ENCODE measurements at places on chromosomes 16 and 17. TPM values are rescaled to one million over a fixed set of nuclear protein-coding genes. Genes with fewer than 3 reads are reported as not detected.
A peak's percentile ranks its signal among the peaks of the same experiment; 100 is the strongest.

PMFBP1 gene
- 0.04 TPM for total RNA-seq

DNA sequence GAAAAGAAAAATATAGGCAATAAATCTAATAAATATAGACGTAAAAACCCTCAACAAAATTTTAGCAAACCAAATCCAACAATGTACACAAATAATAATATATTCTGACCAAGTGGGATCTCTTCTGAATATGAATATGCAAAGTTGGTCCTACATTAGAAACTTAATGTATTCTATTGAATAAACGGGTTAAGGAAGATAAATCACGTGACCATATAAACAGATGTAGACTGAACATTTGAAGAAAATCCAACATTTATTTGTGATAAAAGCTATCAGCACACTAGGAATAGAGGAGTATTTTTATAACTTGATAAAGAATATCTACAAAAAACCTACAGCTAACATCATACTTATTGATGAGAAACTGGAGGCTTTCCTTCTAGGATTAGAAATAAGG, 502.8 kb upstream of the KIF2B start:
- DNase-seq = no peak

EVI2B gene
- total RNA-seq = not detected

GRCh38 chr16:23519282-23519681, 9.0 kb upstream of the GGA2 start:
- DNase-seq = no peak

DNA sequence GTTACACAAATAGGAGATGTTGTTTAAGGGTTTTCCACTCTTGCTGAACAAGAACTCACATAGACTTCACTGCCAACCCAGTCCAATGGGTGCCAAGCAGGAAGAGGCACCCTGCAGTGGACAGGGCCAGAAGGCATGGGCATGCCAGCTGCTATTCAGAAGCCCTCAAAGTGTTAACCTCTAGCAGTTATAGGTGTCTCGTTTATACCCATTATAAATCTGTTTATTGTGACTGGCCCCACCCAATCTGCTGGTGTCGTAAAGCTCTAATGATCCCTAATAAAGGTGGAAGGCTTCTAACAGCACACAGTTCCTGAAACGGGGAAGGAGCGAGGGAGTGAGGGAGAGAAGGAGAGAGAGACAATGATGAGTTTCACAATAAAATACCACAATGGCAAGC, 23.9 kb downstream of the HNF1B start:
- DNase-seq = no peak

DNA sequence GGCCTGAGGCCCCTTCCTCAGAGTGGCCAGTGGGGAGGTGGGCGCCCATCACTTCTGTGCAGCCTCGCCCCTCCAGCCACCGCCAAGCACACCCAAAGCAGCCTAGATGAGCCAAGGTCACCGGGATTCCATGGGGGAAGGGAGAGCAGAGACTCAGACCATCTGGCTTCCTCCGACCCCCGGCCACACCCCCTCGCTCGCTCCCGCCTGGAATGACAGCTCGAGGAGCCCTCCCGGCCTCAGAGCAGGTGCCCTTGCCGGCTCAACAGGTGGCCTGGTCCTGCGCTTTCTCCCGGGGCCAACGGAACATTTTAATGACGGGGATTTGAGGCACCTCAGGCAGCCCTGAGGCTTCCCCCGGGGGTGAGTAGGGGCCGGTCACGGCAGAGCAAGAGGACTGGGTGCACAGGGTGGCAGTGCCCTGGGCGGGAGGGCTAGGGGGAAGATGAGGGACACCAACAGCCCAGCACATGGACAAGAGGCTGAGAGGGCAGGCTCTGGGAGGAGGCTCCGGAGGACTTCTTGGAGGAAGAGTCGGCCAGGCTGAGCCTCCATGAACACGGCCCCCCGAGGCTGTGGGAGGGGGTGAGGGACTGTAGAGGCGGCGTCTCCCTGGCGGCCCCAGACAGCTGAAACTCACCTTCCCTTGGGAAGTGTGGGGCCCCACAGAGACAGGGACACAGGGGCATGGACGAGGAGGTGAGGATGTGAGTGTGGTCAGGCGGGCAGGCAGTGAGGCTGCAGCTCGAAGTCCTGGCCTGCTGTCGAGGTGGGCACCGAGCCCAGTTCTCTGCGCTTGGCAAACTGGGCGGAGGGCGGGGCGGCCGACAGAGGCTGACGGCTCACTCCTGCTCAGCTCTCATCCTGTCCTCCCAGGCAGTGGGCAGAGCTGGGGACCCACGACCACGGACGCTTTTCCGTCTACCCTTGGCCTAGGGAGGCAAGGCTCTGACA, 12.5 kb upstream of the C1QTNF8 start:
- peak; percentile 86 for DNase-seq

TMEM100 gene
- total RNA-seq = 1.3 TPM

DNA sequence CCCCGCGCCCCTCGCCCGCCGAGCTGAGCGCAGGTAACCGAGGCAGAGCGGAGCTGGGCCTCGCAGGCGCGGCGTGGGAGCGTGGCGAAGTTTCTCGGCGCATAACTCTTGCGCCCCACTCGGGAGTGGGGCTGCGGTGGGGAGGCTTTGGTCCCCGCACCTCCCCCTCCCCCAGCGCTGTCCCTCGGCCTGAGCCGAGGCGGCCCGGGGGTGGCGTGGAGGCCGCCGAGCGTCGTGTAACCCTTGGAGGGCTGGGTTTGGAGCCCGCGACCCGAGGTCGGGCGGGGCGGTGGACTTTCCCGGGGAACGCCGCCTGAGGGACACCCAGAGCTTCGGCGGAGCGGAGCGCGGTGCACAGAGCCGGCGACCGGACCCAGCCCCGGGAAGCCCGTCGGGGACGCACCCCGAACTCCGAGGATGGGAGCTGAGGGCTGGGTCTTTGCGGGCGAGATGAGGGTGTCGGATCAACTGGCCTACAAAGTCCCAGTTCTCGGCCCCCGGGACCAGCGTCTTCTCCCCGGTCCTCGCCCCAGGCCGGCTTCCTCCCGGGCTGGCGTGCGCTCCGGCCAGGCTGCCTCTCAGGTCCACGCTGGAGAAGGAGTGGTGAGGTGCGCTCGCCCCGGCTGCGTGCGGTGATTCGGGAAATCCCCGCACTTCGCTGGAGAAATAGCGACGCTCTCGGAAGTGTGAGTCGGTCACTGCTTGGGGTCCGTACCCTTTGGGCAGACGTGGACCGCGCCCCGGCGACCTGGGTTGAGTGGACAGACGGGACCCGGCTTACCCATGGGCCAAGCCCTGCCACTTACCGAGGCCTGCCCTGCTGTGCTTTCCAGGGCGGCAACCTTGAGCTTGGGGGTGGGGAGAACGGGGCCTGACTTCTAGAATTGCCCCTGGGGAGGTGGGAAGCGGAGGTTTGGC, 168.4 kb downstream of the RAB11FIP4 start:
- DNase-seq = peak; percentile 80

- DNase-seq = no peak
Measured at GRCh38 chr16:73464834-73465233, 416.9 kb upstream of the ZFHX3 start.

OMG gene
- total RNA-seq = not detected

GRCh38 chr16:89375021-89375420, 115.3 kb downstream of the ANKRD11 start:
- no peak for DNase-seq

ABCA8 gene
- total RNA-seq = not detected

- DNase-seq = no peak
Measured at GRCh38 chr17:79438058-79438457, 172.8 kb downstream of the RBFOX3 start.

KRT33B gene
- total RNA-seq = not detected

GRCh38 chr17:4195306-4195705, 52.3 kb downstream of the CYB5D2 start:
- no peak for DNase-seq

- DNase-seq = no peak
Measured at GRCh38 chr17:40134184-40134583, 6.2 kb upstream of the CASC3 start.

GRCh38 chr17:36463916-36464764, 22.3 kb upstream of the ZNHIT3 start:
- peak; percentile 98 for DNase-seq

CLEC3A gene
- 0.67 TPM for total RNA-seq

DNA sequence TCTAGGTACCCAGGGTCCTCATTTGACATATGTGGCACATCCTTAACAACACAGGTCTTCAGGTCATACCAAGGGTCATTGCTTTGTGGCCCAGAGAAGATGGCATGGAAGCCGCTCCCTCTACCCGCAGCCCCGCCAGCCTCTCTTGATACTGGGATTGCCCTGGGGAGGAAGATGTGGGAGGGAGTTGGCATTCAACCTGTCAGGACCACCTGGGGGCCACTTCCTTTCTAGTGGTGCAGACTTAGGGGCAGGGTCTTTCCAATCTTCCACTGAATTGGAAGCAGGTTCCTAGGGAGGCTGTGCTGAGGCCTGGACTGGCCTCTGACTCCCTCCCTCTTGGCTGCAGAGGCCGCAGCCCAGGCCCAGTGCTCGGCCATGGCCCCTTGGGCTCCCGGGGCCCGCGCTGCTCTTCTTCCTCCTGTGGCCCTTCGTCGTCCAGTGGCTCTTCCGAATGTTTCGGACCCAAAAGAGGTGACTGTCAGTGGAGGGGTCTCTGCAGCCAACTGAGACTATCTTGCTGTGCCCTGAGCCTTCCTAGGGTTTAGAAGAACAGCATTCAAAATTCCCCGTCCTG, 5.1 kb upstream of the HEXIM1 start:
- peak; percentile 61 for DNase-seq

FOXK2 gene
- total RNA-seq = 67.4 TPM

ARL16 gene
- 74.6 TPM for total RNA-seq

SEPTIN12 gene
- total RNA-seq = not detected

KRTAP4-9 gene
- total RNA-seq = not detected

EXOC3L1 gene
- 3.6 TPM for total RNA-seq

DNA sequence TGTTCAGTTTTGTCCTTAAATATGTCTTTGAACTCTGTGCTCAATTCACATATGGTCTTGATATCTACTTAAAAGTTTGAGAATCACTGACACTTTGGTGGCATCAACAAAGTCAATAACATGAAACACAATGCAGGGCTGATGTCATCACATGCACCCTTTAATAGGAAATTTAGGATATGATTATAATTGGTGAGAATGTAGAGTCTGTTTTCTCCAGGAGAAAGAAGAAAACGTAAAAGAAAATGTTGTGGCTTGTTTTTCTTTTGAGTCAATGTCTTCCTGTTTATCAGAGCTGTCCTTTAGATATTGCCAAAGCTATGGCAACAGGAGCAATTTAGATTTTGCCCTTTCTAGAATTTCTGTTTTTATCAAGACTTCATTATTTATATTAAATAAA, 396.9 kb downstream of the CDH13 start:
- DNase-seq = no peak

C17orf50 gene
- total RNA-seq = not detected

DNA sequence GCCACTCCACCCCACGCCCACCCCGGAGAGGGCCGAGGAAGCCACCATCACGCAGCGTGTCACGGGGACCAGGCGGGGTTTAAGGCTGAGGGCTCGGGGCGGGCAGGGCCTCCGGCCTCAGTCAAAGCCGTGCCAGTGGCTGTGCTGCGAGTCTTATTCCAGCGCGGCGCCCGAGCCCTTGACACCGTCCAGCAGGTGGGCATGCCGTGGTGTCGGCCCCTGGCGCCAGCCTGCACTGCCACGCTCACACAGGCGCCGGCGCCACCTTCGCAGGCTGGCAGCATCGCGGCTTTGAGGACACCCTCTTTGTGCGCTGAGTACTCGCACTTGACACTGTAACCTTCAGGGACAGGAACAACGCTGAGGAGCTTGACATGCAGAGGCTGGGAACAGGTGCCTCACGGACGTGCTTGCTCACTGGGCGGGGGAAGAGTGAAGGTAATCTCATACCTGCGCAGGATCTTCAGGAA, 34.0 kb upstream of the ZNF629 start:
- DNase-seq = peak; percentile 43

GRCh38 chr16:85512808-85513115, 100.4 kb upstream of the GSE1 start:
- no peak for DNase-seq

SLC5A11 gene
- total RNA-seq = not detected

ADAP2 gene
- total RNA-seq = 1.3 TPM

GRCh38 chr16:56370185-56370874, 55.0 kb downstream of the AMFR start:
- no peak for DNase-seq

DNA sequence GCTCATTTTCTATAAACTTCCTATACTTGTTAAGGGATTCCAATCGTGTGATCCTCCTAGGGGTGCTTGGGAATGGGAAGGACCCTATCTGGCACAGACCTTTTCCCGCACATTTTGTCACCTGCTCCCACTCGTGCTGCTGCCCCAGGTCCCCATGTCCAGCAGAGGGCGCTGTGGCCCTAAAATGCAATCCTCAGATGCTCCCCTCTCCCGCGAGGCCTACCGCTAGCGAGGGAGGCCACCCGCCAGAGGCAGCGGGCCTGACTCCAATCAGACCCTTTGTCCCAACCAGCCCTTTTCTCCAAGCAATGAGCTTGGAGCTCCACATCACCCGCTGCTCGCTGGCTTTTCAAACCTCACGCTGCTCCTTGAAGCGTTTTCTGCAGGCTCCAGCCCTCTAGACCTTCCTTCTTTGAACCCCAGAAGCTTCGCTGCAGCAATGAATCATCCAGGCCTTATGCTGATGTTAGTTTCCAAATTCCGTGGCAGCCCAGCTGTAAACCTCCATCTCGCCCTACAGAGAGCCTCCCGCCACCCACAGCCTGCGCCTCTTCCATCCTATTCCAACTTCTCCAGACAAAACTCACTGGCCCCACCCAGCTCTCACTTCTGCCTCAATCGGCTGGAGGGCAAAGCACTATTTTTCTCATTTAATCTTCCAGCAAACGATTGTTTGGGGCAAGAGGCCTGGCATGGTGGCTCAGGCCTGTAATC, 23.6 kb upstream of the FZD2 start:
- peak; percentile 96 for DNase-seq

IGSF6 gene
- total RNA-seq = not detected

- DNase-seq = no peak
Measured at GRCh38 chr16:50202926-50203624, 50.0 kb downstream of the TENT4B start.

DNA sequence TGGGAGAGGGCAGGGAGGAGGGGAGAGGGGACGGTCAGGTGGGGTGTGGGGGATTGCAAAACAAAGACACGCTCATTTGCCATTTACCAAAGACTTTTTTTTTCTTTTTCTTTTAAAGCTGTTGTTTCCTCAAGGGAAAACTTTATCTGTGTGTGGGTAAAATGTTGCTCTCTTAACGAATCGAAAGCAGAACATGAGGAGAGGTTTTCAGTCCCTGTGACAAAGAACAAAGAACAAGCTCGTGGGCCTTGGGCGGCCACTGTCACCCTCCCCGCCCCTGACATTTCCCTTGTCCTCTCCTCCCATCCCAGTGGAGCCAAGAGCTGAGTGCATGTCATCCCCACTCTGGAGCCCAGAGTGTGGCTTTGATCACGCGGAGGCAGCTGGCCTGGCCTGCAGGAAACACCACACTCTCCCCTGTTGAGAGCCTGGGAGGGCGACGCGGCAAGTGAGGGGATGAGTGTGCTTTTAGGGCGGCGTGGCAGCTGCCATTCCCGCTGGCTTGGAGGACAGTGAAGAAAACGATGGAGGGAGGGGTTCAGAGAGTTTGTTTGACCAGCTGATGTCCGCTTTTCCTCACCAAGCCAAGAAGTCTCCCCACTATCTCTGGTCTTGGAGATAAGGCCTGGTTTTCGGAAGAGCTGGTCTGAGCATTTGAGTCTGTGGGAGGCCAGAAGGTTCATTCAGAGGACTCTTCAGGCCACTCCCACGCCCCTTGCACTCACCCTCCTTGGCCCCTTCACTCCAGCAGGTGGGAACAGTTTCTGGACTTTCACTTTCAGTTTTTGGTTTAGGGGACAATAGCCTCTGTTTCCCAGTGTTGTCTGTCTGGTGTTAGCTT, 11.4 kb downstream of the CCR7 start:
- DNase-seq = peak; percentile 51

- DNase-seq = peak; percentile 92
Measured at GRCh38 chr16:67528222-67528869, at the start of gene RIPOR1. TSS of gene RIPOR1 (plus strand) at chr16:67528829. CDS start at chr16:67538447, 9,618 bp downstream.
